ENCODE measurements at places on chromosomes 2 and 18.

GRCh38 chr2:190627448-190628412 is 21.2 kb upstream of the NAB1 start:
- no peak for DNase-seq

- DNase-seq, result no peak
Measured at GRCh38 chr2:106847366-106847765, 38.6 kb downstream of the ST6GAL2 start.

DNA sequence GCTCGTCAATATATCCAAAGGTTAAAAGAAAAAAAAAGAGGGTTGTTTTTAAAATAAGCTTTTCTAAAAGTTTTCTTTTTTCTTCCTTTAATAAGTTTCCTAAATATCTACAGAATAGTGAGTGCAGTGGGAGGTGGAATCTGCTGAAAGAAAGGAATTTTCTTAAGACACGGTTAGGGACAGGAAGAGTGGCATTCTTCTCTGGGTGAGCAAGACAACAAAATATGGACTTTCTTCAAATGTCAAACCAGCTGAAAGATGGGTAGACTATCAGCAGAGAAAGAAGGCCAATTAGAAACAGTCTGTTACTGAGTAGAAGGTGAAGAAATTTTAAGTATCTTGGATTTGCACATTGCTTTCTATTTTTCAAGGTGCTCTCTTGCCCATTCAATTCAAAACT is 222.7 kb upstream of the PIK3C3 start:
- DNase-seq, result no peak

DNA sequence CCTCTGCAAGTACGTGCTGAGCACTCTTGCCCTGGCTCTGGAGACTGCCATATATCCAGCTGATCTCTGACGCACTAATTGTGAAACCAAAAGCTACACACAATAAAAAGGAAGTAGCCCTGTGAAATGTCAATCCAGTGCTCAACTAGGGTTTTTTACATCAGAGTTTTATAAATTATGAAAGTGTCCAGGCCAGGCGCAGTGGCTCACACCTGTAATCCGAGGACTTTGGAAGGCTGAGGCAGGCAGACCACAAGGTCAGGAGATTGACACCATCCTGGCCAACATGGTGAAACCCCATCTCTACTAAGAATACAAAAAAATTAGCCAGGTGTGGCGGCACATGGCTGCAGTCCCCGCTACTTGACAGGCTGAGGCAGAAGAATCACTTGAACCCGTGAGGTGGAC is 24.5 kb upstream of the PEX13 start:
- DNase-seq, result no peak

- DNase-seq, result no peak
Measured at GRCh38 chr2:132656266-132656975, 13.6 kb downstream of the LYPD1 start.

DNA sequence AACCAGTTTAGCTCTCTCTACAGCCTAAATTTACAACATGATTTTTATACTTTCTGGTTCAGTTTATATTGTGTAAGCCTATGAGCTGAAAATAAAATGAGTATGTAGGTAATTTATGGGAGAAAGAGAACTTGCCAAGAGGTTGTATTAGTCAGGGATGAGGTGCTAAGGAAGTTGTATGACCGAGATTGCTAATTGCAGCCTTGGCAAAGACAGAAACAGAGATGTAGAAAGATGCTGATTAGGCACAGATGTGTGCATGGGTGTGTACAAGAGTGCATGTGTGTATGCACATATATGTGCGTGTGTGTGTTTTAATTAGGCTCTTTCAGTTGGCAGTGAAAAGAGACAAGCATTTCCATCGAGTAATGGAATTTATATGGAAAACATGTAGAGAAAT is 213.9 kb downstream of the FBXO15 start:
- DNase-seq, result no peak

- DNase-seq, result no peak
Measured at GRCh38 chr18:2976218-2977132, 36.5 kb downstream of the LPIN2 start.

GRCh38 chr2:43812947-43813346 is 25.7 kb downstream of the ABCG5 start:
- no peak for DNase-seq

DNA sequence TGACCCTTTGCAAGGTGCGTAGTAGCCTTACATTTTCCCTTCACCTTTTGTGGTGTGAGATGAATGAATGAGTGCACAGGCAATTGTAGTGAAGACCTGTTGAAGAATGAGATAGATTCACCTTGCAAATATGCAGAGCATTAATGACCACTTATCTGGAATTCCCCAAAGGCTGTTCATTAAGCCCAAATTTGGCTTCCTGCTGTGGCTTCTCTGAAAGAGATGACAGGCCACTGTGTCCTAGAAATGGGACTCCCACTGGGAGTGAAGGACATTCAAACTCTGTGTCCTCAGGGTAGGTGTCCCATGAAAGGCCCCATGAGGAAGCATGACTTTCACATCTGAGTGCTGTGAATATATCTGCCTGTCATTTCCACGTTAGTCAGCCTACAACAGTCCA is 1821.8 kb upstream of the PIK3C3 start:
- DNase-seq, result no peak

GRCh38 chr2:31254237-31255203 is 20.6 kb downstream of the EHD3 start:
- DNase-seq, result no peak

- no peak for DNase-seq
Measured at GRCh38 chr2:106085181-106085940, 108.7 kb downstream of the UXS1 start.

DNA sequence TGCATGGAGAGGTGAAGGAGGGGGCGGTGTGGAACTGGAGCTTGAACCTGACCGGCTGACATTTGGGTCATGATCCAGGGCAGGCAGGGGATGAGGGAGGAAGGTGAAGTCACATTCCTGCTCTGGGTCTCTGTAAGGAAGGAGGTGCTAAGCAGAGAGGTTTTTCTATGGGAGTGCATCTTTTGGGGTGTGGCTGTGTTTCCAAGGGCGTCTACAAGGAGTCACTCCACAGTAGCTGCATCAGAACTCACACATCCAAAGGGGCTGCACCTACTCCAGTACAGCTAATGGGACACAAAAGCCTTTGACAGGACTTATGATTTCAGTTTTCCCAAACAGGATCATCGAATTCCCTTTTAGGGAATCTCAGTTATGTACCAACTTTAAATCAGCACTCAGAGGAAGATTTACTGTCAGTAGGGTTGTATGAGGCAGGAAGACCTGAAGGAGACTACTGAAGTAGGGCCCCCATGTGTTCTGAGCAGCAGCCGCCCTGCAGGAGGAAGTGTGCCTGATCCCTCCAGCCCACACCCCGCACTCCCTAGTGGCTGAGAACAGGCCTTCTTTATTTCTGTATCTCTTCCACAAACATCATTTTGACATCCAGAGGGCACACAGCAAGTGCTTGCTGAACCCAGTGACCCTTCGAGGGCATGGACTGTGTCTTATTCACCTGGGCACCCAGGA is 137.2 kb downstream of the CELF4 start:
- no peak for DNase-seq

GRCh38 chr2:202545523-202545922 is 89.2 kb upstream of the FAM117B start:
- no peak for DNase-seq

DNA sequence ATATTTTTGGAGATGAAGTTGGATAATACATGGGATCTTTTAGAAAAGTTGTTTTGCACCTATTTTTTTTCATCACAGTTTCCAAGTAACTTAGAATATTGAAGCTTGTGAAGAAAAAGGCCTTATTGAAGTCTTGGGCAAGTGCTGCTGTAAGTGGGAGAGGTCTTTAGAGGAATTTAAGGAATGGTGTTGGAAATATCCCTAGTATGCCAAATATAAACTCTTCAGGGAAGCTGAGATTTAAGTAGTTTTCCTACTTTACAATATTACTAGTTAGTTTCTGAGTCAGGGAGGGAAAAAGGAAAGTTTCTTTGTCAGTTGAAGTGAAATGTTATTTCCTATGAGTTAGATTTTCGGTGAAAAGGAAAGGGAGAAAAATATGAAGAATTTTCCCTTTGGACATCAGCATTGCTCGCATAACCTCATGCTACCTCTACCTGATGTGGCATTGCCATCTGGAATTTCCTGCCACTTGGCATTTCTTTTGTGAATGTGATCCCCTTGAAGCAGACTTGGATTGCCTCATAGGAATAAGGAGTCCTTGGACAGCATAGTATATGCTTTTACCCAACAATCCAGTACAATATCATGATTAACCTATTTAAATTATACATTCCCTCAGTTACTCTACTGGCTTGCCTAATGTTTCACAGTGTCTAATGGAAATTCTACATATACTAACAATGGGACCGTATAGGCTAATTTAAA is 12.1 kb downstream of the PLEKHH2 start:
- DNase-seq, result no peak

- DNase-seq, result no peak
Measured at GRCh38 chr18:76791106-76791505, 31.3 kb upstream of the ZNF236 start.

GRCh38 chr2:235085476-235085875 is 133.7 kb downstream of the SH3BP4 start:
- no peak for DNase-seq

DNA sequence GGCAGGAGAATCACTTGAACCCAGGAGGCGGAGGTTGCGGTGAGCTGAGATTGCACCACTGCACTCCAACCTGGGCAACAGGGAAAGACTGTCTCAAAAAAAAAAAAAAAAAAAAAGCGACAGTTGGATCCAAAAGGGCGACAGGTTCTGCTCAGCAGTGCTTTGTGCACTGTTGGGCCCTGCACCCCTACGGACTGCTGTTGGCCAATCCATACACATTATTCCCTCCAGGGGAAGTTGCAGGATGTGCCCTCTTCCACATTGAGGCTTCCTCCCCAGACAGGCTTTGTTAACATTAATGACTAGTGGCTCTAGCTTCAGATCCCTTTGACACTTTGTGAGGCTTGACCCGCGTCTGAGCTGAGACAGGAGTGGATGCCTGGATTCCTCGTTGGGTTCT is 9.4 kb downstream of the NT5DC4 start:
- DNase-seq, result no peak

DNA sequence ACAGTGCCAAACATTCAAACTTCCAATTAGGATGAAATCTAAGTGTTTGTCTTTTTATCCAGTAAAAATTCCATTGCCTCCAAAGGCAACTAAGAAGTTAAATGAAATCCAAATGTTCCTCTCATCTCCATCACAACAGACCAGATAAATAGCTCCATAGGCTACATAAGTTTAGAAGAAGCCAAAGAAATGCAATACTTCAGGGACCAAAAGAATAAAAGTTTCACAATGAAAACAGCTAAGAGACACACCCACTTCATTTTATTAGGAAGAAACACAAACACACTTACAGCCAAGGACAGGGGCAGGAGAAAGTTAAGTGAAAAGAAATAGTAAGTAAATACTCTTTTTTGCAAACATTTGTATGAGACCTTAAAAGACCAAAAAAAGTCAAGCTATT is 88.5 kb upstream of the CCDC150 start:
- no peak for DNase-seq

DNA sequence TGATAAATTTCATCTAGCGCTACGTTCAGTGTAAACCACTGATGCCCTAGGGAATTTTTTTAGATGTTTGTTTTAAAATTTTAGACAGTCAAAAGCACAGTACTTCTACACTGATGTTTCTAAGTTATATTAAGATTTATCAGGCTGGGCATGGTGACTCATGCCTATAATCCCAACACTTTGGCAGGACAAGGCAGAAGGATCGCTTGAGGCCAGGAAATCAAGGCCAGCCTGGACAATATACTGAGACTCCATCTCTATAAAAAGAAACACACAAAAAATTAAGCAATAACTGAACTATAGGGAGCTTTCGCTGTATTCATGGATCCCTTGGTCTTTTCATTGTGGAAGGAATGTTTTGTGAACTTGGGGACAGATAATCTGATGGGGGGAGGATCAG is 50.6 kb upstream of the MAPRE2 start:
- no peak for DNase-seq

DNA sequence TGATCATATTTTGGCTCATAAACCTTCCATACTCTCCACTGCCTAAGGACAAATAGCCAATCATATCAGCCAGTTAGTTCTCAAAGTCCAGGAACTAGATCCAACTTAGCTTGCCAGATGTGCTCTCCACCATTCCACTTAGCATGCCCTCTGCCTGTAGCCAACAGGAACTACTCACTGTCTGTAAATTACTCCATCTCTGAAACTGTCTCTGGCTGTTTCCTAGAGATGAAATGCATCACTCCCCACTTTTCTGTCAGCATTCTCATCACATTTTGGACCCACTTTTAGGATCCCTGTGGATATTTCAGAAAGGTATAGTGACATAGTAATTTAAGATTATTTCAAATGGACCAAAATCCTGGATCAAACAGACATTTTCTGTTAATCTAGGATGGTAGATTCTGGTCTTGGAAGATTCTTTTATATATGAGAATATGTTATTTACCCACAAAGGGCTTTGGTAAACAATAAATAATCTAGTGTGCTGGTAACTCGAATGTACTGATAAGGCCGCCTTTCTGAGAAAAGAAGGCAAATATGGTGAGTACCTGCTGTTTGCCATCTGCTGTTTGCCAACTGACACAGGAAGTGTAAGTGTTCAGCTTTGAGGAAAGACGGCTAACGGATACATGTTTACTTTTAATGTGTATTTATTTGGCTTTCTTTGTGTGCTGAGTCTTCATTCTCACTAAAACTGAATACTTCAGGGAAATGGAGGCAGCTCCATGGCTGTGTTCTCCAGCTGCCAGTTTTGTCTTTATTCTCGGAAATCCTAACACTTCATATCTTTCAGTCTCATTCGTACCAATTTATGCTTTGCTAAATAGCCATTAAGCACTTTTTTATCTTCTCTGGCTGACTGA is 79.5 kb downstream of the EVA1A start:
- DNase-seq, result no peak

GRCh38 chr2:144256996-144257707 is 262.8 kb downstream of the ZEB2 start:
- no peak for DNase-seq

GRCh38 chr2:42245396-42245795 is 76.2 kb downstream of the EML4 start:
- no peak for DNase-seq

GRCh38 chr2:212107989-212108388 is 430.6 kb downstream of the ERBB4 start:
- no peak for DNase-seq

DNA sequence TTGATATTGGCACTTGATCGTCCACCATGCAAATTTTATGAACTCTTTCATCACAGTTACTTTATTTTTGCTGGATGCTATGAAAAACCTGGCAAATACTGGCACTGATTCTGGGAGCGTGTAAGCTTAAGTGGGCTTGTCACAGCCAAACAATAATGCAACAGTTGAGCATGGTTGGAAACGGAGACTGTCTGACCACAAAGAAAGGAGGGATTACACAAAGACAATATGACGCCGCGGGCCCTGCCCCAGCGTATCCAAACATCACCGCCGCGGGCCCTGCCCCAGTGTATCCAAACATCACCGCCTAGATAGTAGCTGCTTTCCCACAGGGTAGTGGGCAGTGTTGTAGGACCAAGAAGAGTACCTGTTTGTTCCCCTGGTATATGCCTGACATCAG is 135.9 kb downstream of the PRPF40A start:
- DNase-seq, result no peak

All from neural crest cell (in vitro differentiated cells).